ENCODE measurements at places on chromosomes 12 and 14.
A peak's percentile ranks its signal among the peaks of the same experiment; 100 is the strongest.

- DNase-seq, result no peak
These were observed 130.8 kb upstream of the ATP2B1 start for GRCh38 chr12:89839444-89839843.

DNA sequence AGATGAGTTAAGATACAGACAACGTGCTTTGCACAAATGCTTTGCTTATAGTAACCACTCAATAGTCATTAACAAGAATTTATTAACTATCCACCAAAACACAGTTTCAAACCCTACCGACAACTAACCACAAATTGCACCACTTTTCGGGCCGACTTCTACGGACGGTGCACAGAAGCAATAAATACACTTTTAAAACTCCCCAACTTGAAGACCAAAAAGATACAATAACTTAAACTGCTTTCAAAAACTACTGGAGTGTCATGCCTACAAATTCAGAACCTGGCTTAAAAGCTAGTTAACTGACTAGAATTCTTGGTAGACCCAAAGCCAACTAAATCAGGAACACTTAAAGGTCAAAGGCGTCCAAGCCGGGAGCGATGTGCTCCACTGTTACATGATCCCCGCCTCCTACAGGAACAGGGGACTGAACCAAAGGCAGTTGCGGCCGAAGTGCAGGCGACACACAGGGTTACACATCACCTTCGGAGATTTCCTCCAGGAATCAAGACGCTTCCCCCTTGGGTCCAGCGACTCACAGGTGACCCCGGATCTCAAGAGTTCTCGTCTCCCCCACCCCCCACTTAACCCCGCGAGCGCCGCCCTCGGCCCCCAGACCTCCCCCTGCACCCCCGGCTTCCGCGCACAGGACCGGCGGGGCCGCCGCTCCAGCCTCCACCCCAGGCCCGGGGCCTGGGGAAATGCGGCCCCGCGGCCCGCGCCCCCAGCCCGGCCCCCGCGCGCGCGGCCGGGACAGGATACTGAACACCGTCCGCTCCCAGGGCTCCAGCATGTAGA, 507 bp downstream of the SPTSSA start:
- no peak for DNase-seq

- peak; percentile 51 for DNase-seq
These were observed 20.9 kb downstream of the CD9 start for GRCh38 chr12:6221146-6221545.

DNA sequence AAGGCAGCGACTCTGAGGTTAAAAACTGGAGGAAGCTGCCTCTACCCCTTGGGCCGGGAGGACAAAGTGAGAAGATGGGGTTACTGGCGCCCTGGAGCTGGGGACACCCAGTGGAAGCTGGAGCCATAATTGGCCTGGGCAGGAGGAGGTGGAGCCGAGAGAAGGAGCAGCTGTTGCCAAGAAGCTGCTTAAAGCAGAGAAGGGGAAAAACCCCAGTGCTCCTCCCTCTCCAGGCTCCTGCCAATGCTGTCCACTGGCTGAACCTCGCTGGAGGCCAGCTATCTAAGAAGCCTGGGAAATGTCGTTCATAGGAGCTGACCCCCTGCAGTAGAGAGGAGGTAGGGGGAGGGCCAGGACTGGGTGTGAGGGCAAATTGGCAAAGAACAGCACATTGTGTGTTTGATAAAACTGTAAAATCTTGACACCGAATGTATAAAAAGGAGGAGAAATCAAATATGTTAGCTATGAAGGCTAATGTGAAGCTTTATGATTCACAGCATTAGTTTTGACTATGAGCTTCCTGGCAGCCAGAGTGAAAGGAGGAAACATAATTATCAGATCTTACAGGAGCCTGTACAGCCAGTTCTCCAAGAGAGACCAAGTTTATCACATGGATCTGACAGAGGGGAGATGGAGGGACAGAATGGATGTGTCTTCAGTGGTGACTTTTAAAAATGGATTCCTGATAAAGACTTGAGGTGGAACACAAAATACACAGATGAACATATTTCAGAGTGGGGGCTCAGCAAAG, 9.5 kb downstream of the HHIPL1 start:
- no peak for DNase-seq

GRCh38 chr12:18467620-18468245, 206.4 kb downstream of the PIK3C2G start:
- DNase-seq, result no peak

DNA sequence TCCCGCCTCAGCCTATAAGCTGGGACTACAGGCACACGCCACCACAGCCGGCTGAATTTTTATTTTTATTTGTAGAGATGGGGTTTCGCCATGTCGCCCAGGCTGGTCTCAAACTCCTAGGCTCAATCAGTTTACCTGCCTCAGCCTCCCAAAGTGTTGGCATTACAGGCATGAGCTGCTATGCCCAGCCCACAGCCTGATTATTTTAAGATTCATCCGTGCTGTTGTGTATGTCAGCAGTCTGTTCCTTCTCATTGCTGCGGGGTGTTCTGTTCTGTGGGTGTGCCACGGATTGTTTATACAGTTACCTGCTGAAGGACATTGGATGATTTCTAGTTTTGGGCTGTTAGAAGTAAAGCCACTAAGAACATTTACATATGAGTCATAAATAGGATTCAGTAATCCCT, 9.6 kb upstream of the EP400 start:
- peak; percentile 9 for DNase-seq

DNA sequence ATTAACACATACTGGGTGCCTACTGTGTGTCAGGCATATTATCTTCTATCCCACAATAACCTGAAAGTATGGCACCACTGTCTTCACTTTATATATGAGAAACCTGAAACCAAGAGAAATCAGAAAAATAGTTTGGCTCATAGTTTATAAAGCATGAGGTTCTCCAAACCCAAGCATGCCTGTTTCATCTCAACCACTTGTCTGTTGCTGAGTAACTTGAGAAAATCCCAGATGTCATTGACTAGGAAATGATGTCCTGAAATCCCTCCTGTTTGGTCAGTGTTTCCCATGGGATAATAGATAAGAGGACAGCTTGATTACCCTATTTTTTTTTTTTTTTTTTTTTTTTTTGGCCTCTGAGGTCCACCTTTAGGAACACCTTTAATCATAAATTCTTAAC, 2.6 kb upstream of the IFNG-AS1 start:
- DNase-seq, result no peak

DNA sequence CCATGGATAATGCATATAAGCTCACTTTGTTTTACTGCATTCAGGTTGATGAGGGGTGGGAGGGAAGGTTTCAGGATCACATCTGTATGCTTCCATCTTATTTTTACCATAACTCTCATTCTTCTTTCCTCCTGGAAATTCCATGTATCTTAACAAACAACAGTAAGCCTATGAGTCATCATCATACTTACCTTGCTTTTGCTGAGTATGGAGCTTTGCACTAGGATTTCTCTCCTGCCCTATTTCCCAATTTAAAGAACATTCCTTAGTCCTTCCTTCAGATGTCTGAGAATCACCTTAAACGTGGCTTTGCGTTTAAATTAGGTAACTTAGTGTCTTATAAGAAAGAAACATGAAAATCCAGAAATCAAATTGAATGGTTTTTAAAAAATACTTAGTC, 1.6 kb upstream of the CLEC14A start:
- no peak for DNase-seq

GRCh38 chr12:52710730-52711129, 7.4 kb upstream of the KRT77 start:
- no peak for DNase-seq

GRCh38 chr12:131118371-131118770, 164.7 kb downstream of the ADGRD1 start:
- DNase-seq, result no peak

- DNase-seq, result no peak
These were observed 362.3 kb downstream of the GLT1D1 start for GRCh38 chr12:129215556-129215955.

GRCh38 chr14:75430116-75430515, 2.3 kb downstream of the JDP2 start:
- no peak for DNase-seq

- no peak for DNase-seq
These were observed 223.4 kb upstream of the BTG1 start for GRCh38 chr12:92369056-92369455.

- no peak for DNase-seq
These were observed 10.3 kb upstream of the AMN start for GRCh38 chr14:102911991-102912761.

DNA sequence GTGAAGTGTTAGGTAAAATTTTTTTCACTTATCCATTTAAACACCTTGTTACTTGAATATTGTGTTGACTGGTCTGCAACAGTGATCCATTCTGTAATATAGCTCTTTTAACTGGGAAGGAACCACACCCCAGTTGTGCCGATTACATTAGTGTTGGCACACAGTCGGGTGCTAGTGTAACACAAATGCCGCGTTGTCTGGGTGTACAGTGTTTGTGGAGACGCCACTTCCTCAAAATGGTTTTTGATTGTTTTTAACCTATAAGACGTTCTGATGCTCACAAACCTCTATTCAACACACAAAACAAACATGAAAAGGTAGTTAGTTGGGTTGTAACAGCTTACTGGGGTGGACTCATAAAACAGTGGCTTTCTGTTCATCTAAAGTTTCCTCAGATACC, 48.0 kb upstream of the TRAF3 start:
- no peak for DNase-seq

DNA sequence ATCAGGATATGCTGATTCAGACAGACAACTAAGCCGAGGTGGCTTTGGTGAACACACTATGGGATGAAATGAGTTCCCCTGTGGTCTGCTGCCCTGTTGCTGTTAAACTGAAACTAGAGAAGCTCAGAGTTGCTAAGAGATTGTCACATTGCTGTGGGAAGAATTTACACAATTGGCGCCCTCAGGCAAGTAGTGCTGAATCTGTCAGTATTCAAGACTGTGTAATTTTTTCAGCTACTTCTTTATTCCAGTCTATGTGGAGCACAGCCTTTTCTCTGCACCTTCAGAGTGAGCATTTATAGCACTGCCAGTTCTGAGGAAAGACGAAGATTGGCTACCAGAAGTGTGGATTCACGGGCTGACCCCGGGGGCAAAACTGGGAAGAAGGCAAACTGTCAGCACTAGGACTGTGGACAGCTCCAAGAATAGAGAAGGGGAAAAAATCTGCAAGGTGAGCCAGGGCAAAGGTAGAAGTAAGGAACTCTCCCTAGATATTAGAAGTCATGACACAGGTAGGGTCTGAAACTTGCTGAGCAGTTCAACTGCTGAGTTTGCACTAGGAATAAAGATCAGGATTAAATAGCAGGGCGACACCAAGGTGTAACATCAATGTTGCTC, 218.8 kb upstream of the TMPO start:
- no peak for DNase-seq

DNA sequence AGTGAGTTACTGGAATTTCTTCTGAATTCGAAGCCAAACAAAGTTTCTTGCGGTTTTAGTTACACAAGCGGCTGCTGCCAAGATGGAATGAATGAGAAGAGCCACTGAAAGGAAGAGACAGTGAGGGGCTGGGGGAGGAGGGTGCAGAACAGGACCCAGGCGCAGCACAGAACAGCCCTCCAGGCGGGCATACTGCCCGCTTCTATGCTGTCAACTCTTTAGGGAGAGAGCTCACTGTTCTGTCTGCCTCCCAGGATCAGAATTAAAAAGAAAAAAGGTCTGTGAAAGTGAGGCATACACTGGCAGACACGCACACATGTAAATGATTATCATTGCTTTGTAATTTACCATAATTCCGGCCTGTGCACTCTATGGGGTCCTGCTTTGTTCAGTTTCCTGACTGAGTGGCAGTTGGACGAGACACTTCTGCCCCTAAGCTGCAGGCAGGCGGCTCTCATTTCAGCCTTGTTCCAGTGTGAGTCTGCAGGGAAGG, 231.6 kb downstream of the CACNA1C start:
- DNase-seq, result no peak

DNA sequence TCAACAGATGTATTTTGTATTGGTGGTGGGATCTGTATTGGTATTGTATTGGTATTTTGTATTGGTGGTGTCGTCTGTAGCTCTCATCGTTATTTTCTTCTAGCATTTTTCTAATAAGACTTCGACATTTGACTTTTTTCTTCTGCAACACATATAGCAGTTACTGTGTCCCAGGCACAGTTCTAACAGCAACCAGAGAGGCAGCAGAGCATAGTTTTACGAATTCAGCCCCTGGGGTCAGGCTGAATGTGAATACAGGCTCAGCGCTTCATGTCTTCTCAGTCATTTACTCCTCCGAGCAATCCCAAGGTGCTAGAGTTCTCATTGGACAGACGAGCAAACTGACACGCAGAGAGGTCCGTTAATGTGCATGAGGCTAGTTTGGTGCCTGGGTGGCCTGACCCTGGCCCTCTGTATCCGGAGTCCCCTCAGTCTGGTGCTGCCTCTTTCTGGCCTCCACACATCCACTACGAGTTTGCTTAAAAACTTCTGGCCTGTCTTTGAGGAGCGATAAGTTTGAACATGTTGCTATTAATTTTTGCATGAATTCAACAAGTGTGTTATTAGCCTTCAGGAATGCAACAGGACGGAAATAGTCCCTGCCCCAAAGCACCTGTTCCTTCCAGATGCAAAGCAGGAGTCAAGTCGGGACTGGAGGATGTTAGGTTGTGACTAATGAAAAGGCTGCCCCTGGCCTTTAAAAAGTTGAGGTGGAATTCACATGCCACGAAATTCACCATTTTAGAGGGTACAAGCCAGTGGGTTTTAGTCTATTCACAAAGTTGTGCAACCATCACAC, 87.0 kb downstream of the GLT1D1 start:
- no peak for DNase-seq

DNA sequence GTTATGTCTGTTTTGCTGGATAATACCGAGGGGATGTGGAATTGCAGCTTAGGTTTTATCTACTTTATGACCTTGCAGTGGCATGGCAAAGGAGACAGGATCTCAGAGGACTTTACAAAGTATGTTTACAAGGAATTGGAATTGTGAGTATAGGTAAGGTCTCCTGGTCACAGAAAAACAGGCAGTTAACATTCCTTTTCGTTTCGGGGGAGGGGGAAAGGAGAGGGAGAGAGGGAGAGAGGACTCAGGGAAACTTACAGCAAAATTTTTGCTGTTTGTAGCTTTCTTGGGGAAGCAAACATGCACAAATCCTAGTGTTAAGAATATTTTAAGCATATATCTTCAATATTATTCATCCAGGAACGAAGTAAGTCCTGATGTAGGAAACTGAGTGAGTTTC, 590.5 kb upstream of the LRFN5 start:
- no peak for DNase-seq

DNA sequence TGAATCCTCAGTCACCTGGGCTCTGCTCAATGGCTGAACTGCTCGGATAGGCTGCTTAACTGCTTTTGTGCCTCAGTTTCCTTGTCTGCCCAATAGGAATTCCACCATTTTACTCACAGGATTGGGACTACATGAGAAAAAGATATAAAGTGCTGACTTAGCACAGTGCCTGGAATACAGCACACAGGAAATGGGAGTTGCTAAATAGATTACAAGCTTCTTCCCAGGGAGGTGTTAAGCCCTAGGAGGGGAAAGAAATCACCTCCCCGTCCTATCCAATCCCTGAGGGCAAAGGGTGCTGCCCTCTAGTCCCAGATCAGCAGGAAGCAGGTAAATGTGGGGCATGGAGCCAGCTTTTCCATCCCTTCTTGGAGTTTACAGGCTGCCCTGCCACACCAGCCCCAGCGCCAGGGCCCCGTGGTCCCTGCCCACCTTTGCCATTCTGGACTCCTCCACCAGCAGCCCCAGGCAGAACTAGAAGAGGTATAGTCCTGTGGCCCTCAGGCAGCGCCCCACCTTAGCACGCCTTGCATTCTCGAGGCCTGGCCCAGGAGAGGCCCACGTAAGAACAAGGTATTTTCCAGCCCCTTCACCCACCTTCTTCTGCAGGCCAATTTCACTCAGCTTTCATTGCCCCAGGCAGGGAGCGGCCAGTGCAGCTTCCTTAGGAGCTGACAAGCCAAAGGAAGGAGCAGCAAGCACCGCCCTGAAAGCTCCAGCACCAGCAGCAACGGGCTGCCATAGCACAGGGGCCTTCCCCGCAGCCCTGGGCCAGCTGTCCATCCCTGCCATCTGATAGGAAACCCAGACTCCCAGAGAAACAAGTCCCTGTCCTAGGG, 28.8 kb upstream of the RPLP0 start:
- DNase-seq, result no peak
